Urothelium cell line (cell line): ENCODE measurements at places on chromosomes 6 and 20.

DNA sequence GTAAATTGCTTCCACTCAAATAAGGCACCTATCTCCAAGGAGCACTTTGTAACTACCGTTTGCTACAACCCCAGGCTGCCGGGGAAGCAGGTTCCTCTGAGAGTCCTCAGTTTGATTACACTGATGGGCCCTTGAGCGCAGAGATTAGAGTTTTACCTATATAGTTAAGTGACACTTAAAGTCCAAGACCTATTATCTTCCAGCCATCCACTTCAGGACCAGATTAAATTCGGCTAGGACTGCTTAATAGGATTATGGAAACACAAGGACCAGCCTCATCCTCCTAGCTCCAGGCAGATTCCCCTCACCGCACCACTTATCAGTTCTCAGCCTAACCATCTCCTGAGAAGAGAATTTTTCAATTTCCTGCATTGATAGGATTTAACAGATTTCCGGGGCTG lies 64.7 kb upstream of the TIAM2 start:
- DNase-seq = no peak

- no peak for DNase-seq
These were observed 40.1 kb downstream of the SLC24A3 start for GRCh38 chr20:19252451-19253120.

- no peak for DNase-seq
These were observed 844 bp downstream of the WFDC2 start for GRCh38 chr20:45470262-45470931.

- no peak for DNase-seq
These were observed 537.9 kb downstream of the CD83 start for GRCh38 chr6:14655201-14656061.

DNA sequence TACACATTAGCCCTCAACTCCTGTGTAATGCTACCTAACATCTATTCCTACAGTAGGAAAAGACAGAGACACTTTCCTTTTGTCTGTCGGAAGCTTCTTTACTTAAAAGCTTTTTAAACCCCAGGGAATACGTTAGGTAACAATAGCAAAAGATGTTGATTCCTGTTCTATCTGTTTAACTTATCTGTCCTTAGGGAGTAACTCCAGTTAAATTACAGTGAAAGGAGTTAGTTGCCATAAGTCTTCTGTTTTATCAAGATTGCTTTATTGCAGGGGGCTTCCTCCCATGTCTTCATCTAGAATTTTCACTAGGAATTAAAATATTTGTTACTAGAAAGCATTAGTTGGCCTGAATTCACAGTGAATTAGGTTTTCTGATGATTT lies 26.2 kb downstream of the TOP1 start:
- DNase-seq = no peak

GRCh38 chr20:47991875-47992488 lies 206.7 kb upstream of the SULF2 start:
- no peak for DNase-seq

DNA sequence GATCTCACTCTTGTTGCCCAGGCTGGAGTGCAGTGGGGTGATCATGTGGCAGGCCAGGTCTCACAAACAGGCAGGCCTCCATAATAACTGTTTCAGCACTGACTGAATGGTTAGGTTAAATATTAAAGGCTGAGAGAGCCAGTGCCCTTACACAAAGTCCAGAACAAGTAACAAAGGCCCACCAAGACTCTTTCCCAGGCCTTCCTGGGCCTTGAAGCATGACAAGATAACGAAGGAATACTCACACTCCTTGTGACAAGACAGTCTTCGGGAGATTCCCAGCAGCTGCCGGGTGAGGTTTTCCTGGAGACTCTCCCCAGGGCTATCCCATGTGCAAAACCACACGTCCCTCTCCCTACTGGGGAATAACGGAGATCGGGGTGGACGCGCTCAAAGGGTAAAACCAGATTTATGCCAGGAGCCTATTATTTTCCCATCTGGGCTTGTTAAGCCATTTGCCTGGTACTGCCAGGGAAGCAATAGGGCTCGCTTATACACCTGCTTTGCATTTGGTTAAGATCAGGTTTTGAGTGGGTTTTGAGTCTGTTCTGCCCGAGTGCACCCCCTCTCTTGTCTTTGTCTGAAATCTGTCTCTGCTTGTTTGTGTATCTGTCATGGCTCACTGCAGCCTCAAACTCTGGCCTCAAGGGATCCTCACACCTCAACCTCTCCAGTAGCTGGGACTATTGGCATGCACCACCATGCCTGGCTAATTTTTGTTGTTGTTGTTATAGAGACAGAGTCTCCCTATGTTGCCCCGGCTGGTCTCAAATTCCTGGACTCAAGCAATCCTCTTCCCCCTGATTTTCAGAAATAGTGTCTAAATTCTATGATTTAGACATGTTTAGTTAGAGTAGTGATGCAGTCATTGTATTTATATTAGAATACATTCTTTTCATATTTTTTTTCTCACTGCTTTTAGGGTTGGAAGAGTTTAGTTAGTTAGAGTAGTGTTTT lies 1.4 kb upstream of the ENPP3 start:
- DNase-seq = no peak

- no peak for DNase-seq
These were observed 52.2 kb downstream of the SAMD5 start for GRCh38 chr6:147560670-147561069.

GRCh38 chr6:33956206-33956605 lies 152.4 kb upstream of the MLN start:
- no peak for DNase-seq

DNA sequence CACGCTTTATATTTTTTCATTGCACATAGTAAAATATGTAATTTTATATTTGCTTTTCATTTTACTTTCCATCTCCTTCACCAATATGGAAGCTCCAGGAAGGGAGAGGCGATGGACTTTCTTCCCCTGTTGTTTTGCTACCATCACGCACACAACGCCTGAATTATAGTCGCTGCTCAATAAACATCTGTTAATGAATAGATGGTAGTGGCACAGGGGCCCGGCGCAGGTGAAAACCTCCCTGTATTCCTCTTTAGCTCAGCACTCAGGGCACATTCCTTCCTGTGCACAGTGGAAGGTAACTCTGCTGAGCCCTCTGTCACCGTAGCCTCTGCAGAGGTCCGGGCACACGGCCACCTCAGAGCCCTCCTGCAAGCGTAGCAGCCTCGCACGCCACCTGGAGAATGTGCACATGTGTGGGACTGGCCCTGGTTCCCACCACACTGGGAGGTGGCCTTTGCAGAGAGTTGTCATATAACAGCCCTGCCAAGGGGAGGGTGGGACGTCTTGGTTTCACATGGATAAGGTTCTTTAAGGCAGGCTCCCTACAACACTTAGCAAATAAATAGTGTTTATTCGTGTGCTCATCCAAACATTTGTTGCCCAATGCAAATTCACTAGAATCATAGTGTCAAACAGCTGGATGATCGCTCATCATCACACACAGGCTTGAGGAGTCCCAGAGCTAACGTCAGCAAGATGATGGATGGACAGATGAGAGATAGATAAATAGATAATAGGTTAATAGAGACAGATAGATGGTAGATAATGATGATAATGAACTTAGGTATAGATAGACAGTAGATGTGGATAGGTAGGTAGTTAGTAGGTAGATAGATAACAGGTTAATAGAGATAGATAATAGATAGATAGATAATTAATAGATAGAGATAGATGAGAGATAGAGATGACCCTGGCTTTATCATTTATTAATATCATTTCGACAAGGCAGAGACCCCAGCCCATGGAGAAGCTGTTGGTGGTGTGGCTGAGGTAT lies 32.3 kb upstream of the AFDN start:
- no peak for DNase-seq

- DNase-seq = no peak
These were observed 622.6 kb upstream of the SLC35B3 start for GRCh38 chr6:9057937-9058336.

- DNase-seq = no peak
These were observed 293.8 kb downstream of the RFPL4B start for GRCh38 chr6:112640891-112641290.

- peak; percentile 62 for DNase-seq
These were observed 164.1 kb downstream of the TAF4 start for GRCh38 chr20:61901392-61902220.

DNA sequence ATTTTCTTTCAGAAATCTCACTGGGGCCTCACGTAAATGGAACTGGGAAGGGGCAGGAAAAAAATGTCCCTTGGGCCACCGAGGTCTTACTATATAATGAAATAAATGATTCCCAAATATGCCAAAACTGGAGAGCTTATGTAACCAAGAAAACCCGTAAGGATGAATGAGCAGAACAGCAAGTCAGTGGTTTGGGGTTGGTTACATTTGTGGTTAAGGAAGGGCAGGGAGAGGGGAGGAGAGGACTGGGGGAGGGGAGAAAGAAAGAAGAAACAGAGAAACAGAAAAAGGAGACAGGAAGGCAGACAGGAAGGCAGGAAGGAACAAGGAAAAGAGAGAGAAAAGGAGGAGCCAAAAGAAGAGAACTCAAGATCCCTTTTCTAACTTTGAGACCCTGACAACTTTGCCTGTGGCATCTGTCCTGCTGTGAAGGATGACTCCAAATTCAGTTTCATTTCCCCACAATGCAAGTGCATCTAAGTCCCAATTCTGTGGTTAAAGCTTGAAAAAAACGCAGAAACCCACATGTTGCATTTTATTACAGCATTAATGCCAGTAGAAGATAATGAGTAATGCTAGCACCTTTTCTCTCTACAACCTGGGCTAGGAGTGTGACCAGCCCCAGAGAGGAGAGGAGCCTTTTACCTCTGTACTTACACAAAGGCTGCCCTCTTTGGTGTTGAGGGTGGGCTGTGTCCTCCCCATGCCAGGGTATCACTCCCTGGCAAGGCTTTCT lies 10.8 kb upstream of the ARMC2 start:
- DNase-seq = no peak

DNA sequence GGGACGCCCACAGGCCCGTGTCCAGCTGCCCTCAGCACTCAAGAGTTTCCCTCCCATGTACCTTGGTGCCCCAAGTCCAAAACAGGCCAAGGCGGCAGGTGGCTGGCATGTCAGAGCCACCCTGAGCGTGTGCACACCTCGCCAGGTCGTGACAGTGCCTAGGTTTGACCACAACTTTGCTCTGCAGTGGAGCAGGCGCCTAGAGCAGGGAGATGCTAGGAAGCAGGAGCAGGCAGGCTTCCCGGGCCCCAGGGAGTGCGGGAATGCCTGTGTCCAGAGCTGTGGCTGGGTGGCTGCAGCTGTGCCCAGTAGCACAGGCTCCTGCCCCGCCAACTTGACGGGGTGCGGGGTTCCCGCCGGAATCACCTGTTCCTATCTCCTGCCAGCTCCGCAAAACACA lies 380.8 kb upstream of the IMPG1 start:
- no peak for DNase-seq

- peak; percentile 33 for DNase-seq
These were observed 36.1 kb downstream of the GMDS start for GRCh38 chr6:2209226-2209809.
